ENCODE measurements at places on chromosomes 1 and 21.

GRCh38 chr1:31588751-31589515, 12.6 kb downstream of the TINAGL1 start:
- DNase-seq = no peak

DNA sequence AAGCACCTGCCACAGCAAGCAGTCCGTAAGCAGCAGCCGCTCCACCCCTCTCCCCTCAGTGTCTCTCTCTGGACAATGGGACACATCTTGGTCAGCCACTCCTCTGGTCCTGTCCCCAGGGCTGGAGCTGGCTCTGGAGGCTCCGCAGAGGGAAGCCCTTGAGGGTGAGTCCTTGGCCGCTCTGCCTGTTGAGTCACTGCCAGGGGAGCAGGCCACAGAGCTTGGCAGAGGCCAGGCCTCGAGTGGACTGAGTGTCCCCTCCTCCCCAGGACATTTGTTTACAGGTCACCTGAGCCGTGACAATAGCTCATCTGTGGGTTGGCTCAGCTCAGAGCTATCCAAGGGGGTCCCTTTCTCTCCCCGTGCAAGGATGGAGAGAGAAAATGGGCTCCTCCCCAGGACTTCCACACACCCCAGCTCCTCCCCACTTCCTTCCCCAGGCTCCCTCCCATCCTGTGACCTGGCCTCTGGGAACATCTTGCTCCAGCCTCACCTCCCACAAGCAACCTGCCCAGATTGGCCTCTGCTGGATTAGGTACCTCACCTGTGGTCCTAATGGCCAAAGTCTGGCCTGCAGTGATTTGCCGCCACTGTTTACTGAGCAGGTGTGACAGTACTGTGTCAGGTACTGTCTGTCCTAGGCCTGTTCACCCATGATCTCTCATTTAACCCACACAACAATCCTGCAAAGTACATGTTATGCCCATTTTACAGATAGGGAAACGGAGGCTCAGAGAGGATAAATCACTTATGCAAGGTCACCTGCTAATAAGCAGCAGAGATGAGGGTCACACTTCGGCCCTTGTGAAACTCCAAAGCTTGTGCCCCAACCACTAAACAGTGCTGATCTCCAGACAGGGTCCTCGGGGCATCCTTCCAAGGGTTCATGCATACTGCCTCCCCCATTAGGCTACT, 4.8 kb downstream of the FAM131C start:
- no peak for DNase-seq

GRCh38 chr1:111956155-111956771, 33.2 kb downstream of the KCND3 start:
- no peak for DNase-seq

DNA sequence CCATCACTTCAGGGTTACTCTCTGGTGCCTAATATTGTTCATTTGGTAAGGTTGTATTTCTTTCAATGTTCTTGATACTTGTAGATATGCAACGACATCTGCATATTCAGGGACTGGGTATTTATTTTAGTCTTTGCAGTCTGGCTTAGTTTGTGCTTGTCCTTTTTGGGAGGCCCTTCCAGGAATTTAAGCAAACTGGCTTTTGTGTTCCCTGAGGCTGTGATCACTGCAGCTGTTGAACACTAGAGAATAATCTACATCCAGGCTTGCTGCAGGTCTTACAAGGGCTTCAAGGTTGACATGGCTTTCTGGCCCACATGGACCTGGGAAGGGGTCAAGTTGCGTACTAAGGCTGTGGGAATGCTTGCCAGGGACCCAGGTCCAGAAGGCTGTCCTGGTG, 72.1 kb downstream of the CCDC18 start:
- DNase-seq = no peak

GRCh38 chr1:213057264-213058059, 6.4 kb downstream of the RPS6KC1 start:
- DNase-seq = no peak

DNA sequence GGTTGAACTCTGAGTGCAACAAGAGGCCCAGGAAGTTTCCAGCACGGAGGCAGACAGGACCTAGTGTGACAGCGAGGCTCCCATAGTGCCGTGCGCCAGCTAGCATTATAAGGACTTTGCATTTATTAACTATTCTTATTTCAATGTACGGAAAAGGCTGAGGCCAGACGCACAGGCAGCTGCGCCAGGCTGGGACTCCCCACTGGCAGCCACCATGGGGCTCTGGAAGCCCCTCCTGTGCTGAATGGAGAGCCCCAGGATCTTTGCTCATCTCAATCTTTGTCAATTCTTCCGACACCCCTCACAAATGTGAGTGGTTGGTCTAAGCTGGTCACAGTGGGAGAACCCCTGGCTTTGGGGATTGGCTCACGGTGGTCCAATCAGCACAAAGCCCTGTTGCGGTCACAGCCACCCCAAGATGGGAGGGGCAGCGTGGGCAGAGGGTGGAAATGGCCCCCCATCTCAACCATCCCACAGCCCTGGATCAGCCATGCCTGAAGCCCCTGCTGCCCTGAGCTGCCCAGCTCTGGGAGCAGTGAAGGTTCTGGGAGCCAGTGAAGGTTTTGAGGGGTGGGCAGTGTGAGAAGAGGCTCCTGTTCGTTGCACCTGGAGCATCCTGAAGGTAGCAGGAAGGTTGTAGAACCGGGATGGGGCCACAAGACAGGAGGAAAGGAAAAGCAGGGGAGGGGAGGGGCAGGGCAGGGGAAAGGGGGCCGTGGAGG, 59.5 kb upstream of the ADARB1 start:
- DNase-seq = no peak
